GM13977 (cell line): ENCODE measurements at places on chromosomes 1 and 21.

DNA sequence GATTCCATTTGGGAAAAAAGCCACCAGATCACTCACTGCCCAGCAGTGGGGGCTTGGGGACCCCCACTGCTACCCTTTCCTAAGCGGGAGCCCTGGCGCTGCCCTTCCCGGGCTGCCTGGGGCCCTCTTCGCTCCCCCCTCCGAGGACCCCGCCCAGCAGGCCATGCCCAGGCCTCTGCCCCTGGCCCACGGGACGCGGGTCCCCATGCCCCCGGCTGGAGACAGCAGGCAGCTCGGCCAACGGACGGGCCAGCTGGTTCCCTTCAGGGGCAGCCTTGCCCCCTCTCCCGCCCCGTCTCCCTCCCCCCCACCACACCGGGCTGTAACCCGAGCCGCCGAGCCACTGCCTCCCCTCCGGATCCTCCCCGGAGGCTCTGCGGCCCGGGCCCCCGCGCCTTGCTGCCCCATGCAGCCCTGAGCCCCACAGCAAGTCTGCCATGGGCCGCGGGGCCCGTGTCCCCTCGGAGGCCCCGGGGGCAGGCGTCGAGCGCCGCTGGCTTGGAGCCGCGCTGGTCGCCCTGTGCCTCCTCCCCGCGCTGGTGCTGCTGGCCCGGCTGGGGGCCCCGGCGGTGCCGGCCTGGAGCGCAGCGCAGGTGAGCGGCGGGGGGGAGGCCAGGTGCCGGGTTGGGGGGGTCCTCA lies at the start of gene MMP23B:
Gene MMP23B, plus strand, starts transcription at position 392 of the 639 bp plus-strand sequence. Its CDS starts 46 bp downstream, at position 438.
- DNase-seq = no peak

DNA sequence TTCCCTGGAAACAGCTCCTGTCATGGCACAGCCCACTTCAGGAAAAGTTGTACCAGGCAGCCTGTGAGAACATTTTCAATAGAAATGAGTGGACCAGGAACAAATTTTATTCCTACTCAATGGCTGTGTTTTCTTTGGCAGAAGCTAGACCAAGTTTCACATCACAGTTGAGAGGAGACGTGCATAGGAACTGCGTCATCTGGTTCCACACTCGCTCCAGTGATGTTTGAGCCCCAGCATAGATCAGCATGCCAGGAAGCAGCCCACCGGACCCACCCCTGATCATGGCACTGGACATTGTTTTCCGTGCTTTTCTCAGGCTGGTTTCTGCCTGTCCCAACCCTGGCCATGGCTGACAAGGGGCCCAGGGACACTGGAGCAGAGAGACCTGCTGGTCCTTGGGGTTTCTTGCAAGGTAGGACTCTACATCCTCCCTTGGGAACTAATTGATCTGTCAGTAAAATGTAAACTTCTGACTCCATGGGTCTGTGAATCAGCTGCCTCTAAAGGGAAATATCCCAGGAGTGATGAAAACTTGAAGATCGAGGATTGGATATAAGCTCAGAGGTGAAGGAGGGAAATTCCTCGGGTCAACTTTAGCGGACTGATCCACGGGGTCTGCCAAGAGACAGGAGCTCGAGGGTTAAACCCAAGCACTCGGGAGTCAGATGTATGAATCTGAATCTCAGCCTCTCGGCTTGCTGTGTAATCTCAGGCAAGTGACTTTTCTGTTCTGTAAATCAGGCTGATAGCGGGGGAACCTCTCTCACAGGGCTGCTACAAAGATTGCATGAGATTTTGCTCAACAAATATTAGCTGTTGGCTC lies 35.7 kb downstream of the NEK2 start:
- no peak for DNase-seq

DNA sequence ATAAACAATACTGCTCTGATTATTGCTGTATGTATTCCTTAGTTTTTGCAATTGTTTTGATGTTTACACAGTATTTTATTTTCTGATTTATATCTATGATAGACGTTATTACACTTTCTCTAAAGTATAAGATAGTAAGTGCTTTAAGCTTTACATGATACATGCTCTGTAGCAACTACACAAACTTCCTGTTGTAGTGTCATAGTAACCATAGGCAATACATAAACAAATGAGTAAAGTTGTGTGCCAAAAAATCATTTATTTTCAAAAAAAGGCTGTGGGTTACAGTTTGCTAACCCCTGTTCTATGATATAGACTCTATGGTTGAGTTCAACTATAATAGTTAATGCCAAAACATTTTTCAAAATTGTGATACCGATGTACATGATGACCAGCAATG lies 1156.4 kb downstream of the AMY1C start:
- DNase-seq = no peak

GRCh38 chr1:15181564-15181963 lies 28.0 kb downstream of the TMEM51 start:
- DNase-seq = no peak

- no peak for DNase-seq
Observed at GRCh38 chr1:22800629-22801028, 90.0 kb downstream of the EPHB2 start.

DNA sequence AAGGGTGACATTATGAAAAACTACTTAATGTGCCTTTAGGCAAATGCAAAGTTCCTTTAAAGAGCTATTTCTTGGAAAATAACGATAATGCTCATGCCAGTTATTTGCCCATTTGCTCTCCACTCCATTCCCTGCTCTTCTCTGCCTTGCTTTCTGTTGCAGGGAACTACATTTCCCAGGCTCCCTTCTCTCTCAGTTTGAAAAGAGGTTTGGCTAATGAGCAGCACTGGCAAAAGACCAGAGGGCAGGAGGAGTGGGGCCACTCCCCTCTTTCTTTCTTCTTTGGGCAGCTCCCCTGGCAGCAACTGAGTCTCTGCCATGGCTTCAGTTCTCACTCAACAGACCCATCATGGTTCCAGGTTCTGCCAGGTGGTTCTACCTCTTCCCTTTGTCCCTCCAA lies 130.5 kb downstream of the RWDD3 start:
- no peak for DNase-seq

- no peak for DNase-seq
Observed at GRCh38 chr1:245488346-245489129, 333.8 kb downstream of the KIF26B start.
